ENCODE measurements at places on chromosomes 5 and 9. TPM values are rescaled to one million over a fixed set of nuclear protein-coding genes. Genes with fewer than 3 reads are reported as not detected.

- DNase-seq = no peak
These were observed 143.3 kb downstream of the SLF1 start for GRCh38 chr5:94761786-94762185.

DNA sequence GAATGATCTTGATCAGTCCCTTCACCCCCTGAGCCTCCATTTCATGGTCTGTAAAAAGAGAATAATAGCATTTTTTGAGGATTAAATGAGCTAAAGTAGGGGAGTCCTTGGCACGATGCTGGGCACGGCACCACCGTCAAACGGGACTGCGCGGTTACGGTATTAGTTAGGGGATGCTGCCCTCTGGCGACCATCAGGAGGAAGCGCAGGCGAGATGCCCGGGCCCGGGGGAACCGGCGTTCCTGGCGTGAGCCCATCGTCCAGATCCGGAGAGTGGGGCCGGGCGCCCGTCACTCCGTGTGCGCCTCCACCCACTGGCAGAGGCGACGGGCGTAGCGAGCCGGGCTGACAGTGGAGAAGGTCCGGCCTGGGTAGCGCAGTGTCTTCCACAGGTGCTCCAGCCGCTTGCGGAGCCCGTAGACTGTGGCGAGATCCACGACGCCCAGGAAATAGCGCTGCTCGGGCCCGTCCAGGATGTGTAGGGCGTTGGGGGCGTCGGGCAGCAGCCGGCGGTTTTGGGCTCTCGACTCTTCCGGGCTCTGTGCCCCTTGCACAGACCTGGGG is 4.8 kb upstream of the ST6GALNAC4 start:
- DNase-seq = peak; percentile 75

- DNase-seq = no peak
These were observed 77.3 kb downstream of the MAMDC2 start for GRCh38 chr9:70120834-70121510.

DNA sequence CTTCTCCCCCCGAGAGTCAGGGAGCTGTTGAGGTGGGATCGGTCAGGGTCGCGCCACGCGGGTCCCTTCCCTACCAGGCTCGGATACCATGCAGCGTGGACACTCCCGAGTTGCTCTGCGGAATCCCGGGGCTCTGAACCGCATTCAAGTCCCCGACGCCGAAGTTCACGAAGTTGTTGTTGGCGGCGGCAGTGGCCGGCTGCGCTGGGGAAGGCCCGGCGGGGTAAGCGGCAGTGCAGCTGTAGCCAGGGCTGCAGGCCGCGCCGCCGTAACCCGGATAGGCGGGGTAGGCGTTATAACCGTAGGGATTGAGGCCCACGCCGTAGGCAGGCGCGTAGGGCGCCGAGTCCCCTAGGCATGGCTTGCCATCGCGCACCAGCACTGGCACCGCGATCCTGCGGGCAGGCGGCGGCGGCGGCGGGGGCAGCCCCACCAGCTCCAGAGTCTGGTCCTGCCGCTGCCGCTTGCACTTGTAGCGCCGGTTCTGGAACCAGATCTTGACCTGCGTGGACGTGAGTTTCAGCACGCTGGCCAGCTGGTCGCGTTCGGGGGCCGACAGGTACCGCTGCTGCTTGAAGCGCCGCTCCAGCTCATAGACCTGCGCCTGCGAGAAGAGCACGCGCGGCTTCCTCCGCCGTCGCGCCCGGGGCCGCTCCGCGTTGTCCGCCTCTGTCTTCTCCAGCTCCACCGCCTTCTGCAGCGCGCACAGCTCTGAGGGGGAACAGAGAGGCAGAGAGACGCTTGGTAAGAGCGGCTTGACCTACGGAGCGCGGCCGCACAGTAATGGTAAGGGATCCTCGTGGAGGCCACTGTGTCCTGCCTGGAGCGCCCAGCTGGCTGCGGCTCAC is 2.3 kb downstream of the NKX2-5 start:
- no peak for DNase-seq

DNA sequence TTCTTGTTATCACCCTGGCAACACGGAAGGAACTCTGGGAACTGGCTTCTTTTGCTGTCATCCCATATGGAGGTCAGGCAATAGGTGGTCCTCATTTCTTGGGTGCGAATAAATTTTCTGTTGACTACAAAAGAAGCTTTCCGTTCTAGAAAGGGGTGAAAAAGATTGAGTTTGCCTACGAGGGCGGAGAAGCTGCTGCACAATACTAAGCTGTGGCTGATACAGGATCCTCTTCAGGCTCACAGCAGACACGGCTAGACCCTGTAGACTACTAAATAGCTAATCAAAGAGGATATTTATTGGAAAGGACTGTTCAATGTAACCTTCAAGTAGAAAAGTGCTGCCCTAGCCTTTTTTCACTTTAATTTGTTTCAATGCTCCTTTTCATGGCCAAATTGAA is 58.1 kb downstream of the TJP2 start:
- no peak for DNase-seq

GRCh38 chr5:96893342-96893741 is 17.0 kb downstream of the ERAP2 start:
- DNase-seq = no peak

- DNase-seq = no peak
These were observed 86.1 kb upstream of the GHR start for GRCh38 chr5:42337143-42337542.

GRCh38 chr5:51387884-51388275 is 4.6 kb downstream of the ISL1 start:
- no peak for DNase-seq

The SPINK13 gene
- not detected for total RNA-seq

The OR13F1 gene
- total RNA-seq = not detected

The STC2 gene
- 45.9 TPM for total RNA-seq

The LHX3 gene
- total RNA-seq = not detected

The FGFR4 gene
- not detected for total RNA-seq

The DMRT3 gene
- total RNA-seq = not detected

The BHMT2 gene
- total RNA-seq = 20.8 TPM
